Osteocyte (in vitro differentiated cells): ENCODE measurements at places on chromosomes 13 and 19. TPM values are rescaled to one million over a fixed set of nuclear protein-coding genes. Genes with fewer than 3 reads are reported as not detected.

- H3K27me3 ChIP-seq, result no peaks in the 10 kb centered on the region
- DNase-seq, result peak; percentile 95
- H3K4me3 ChIP-seq, result peak overlapping the region; percentile 68
- H3K27ac ChIP-seq, result peak overlapping the region; percentile 95
Measured at GRCh38 chr19:2578901-2579677, 103.2 kb downstream of the GADD45B start.

- peaks cover 24% of the 10 kb centered on the region for H3K4me1 ChIP-seq
- no peaks in the 10 kb centered on the region for H3K27me3 ChIP-seq
- peak overlapping the region; percentile 68 for H3K4me3 ChIP-seq
- H3K27ac ChIP-seq, result peak overlapping the region; percentile 65
- DNase-seq, result peak; percentile 78
Measured at GRCh38 chr13:113151745-113152690, 6.4 kb upstream of the PROZ start.

- H3K4me1 ChIP-seq, result peaks cover 21% of the 10 kb centered on the region
- H3K27me3 ChIP-seq, result peaks cover 2% of the 10 kb centered on the region
- peak overlapping the region; percentile 70 for H3K27ac ChIP-seq
- H3K4me3 ChIP-seq, result peak overlapping the region; percentile 57
- DNase-seq, result peak; percentile 91
Measured at GRCh38 chr19:17680230-17680722, 7.9 kb downstream of the UNC13A start.

GRCh38 chr13:111880185-111880584 is 186.8 kb upstream of the SOX1 start:
- H3K36me3 ChIP-seq, result no peaks in the 10 kb centered on the region
- no peaks in the 10 kb centered on the region for H3K4me1 ChIP-seq
- H3K4me3 ChIP-seq, result no peak overlapping the region
- DNase-seq, result peak; percentile 70
- H3K27me3 ChIP-seq, result no peaks in the 10 kb centered on the region

DNA sequence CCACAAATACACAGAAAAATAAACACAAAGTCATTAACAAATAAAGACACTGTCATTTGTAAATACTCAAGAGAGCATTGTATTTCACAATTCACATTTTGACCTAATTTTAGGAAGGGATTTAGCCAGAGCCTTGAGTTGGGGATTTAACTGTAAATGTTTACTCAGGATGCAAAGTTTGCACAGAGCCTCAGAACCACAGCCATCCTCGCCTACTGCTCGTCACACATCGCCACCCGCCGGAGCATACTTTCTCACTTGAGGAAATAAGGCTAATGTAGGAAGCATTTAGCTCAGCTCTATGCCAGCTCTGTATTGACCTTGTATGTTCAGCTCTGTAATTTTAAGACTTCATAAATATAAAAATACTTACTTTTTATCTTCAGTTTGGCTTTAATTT is 442.7 kb downstream of the OXGR1 start:
- H3K27ac ChIP-seq, result no peak overlapping the region
- H3K4me3 ChIP-seq, result no peak overlapping the region
- no peaks in the 10 kb centered on the region for H3K36me3 ChIP-seq
- no peak for DNase-seq
- no peaks in the 10 kb centered on the region for H3K27me3 ChIP-seq
- H3K4me1 ChIP-seq, result no peaks in the 10 kb centered on the region

- H3K27ac ChIP-seq, result no peak overlapping the region
- no peaks in the 10 kb centered on the region for H3K27me3 ChIP-seq
- no peak overlapping the region for H3K4me3 ChIP-seq
Measured at GRCh38 chr13:69423844-69424243, 683.8 kb upstream of the ATXN8OS start.

DNA sequence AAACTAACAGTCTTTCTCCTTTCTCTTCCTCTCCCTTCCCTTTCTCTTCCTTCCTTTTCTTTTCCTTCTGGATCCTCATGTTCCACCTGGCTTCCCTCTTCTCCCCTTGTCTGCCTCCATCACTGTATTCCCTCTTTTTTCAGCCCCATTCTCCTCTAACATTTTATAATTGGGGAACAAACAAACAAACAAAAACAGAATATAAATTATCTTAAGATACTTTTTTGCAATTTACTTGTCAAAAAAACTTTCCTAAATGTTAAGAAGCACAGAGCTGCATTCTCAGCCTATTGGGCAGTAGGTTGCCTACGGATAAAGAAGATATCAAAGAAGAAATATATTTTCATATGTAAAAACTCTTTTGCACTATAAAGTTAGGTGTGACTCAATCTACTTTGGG is 1382.2 kb upstream of the MIR17HG start:
- H3K4me3 ChIP-seq, result no peak overlapping the region
- no peaks in the 10 kb centered on the region for H3K27me3 ChIP-seq
- DNase-seq, result no peak
- no peaks in the 10 kb centered on the region for H3K36me3 ChIP-seq
- no peak overlapping the region for H3K27ac ChIP-seq

GRCh38 chr19:7230826-7231225 is 63.4 kb downstream of the INSR start:
- no peak overlapping the region for H3K27ac ChIP-seq
- H3K4me3 ChIP-seq, result no peak overlapping the region

GRCh38 chr13:109817591-109818535 is 31.5 kb upstream of the IRS2 start:
- H3K27ac ChIP-seq, result peak overlapping the region; percentile 38
- peaks cover 23% of the 10 kb centered on the region for H3K4me1 ChIP-seq
- H3K36me3 ChIP-seq, result no peaks in the 10 kb centered on the region
- no peaks in the 10 kb centered on the region for H3K27me3 ChIP-seq

DNA sequence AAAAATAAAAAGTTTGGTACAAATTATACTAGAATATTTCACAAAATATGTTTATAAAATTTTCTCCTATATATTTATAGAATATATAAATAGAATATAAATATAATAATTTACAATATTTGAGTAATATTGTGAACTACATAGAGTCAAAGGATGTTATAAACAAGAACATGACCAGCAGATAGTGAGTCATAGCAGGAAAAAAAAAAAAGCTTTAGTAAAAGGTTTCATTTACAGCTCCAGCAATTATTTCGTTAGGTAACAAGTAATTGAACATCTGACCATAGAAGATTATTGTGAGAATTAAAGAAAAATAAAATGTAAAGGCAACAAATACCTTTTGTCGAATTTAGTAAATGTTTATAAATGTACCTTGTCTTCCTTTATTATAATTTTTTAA is 864.1 kb downstream of the PCDH17 start:
- no peaks in the 10 kb centered on the region for H3K4me1 ChIP-seq
- no peak overlapping the region for H3K27ac ChIP-seq
- no peak for DNase-seq
- H3K36me3 ChIP-seq, result no peaks in the 10 kb centered on the region
- no peak overlapping the region for H3K4me3 ChIP-seq
- H3K27me3 ChIP-seq, result no peaks in the 10 kb centered on the region

- DNase-seq, result no peak
- H3K27me3 ChIP-seq, result no peaks in the 10 kb centered on the region
- no peak overlapping the region for H3K4me3 ChIP-seq
- no peaks in the 10 kb centered on the region for H3K36me3 ChIP-seq
- H3K27ac ChIP-seq, result no peak overlapping the region
Measured at GRCh38 chr13:24168392-24168750, 7.9 kb downstream of the SPATA13 start.

- no peak overlapping the region for H3K4me3 ChIP-seq
- H3K27me3 ChIP-seq, result peaks cover 3% of the 10 kb centered on the region
- no peaks in the 10 kb centered on the region for H3K4me1 ChIP-seq
- no peak for DNase-seq
- H3K27ac ChIP-seq, result no peak overlapping the region
Measured at GRCh38 chr13:29292045-29292444, 303.4 kb downstream of the SLC7A1 start.

CD79A gene
- total RNA-seq, result not detected in 2 replicates

SMIM24 gene
- total RNA-seq, result not detected in 2 replicates

NDUFA11 gene
- total RNA-seq, result 253 and 259 TPM in 2 replicates

GRCh38 chr13:53921473-53921872 is 892.9 kb downstream of the OLFM4 start:
- DNase-seq, result no peak
- H3K4me3 ChIP-seq, result no peak overlapping the region
- no peak overlapping the region for H3K27ac ChIP-seq
- H3K4me1 ChIP-seq, result no peaks in the 10 kb centered on the region

- H3K27me3 ChIP-seq, result no peaks in the 10 kb centered on the region
- no peak overlapping the region for H3K27ac ChIP-seq
- no peak for DNase-seq
- H3K4me1 ChIP-seq, result no peaks in the 10 kb centered on the region
- H3K4me3 ChIP-seq, result no peak overlapping the region
Measured at GRCh38 chr13:97376981-97377380, 57.0 kb upstream of the RAP2A start.

CGB7 gene
- total RNA-seq, result 0.16 TPM in 1 of 2 replicates, not detected in the other

GRCh38 chr13:42276683-42277082 is 4.7 kb downstream of the AKAP11 start:
- H3K4me1 ChIP-seq, result peaks cover 21% of the 10 kb centered on the region
- H3K4me3 ChIP-seq, result no peak overlapping the region
- no peak for DNase-seq
- H3K27ac ChIP-seq, result no peak overlapping the region

- no peaks in the 10 kb centered on the region for H3K36me3 ChIP-seq
- no peak overlapping the region for H3K4me3 ChIP-seq
- no peak overlapping the region for H3K27ac ChIP-seq
- peaks cover 5% of the 10 kb centered on the region for H3K4me1 ChIP-seq
Measured at GRCh38 chr19:46639358-46640182, 3.6 kb upstream of the GNG8 start.

- no peak overlapping the region for H3K27ac ChIP-seq
- H3K4me3 ChIP-seq, result no peak overlapping the region
- no peaks in the 10 kb centered on the region for H3K27me3 ChIP-seq
- no peak for DNase-seq
- H3K4me1 ChIP-seq, result no peaks in the 10 kb centered on the region
Measured at GRCh38 chr13:27440408-27440807, 10.0 kb downstream of the MTIF3 start.

DNA sequence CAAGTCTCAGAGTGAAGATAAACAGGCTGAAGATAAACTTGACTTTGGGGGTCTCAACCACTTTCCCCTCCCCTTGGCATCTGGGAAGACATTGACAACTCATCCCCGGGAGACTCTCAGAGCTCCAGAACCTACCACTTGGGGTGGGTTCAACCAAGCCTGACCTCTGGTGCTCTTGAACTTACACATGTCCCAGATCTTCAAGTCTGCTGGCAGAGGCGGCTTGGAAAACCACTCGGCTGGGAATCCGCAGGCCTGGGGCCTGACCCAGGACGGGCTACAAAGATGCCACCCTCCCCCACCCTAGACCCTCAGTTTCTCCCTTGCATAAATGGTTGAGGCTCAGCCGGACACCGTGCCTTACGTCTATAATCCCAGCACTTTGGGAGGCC is 512 bp downstream of the LRRC8E start:
- no peak for DNase-seq
- H3K27ac ChIP-seq, result no peak overlapping the region
- no peaks in the 10 kb centered on the region for H3K36me3 ChIP-seq

- no peaks in the 10 kb centered on the region for H3K27me3 ChIP-seq
- H3K27ac ChIP-seq, result no peak overlapping the region
- peaks cover 13% of the 10 kb centered on the region for H3K36me3 ChIP-seq
Measured at GRCh38 chr13:100356889-100357288, 231.7 kb downstream of the GGACT start.

FGF14 gene
- total RNA-seq, result 0.13 and 0.24 TPM in 2 replicates

SLC25A41 gene
- 0.27 TPM in 1 of 2 replicates, not detected in the other for total RNA-seq

DNA sequence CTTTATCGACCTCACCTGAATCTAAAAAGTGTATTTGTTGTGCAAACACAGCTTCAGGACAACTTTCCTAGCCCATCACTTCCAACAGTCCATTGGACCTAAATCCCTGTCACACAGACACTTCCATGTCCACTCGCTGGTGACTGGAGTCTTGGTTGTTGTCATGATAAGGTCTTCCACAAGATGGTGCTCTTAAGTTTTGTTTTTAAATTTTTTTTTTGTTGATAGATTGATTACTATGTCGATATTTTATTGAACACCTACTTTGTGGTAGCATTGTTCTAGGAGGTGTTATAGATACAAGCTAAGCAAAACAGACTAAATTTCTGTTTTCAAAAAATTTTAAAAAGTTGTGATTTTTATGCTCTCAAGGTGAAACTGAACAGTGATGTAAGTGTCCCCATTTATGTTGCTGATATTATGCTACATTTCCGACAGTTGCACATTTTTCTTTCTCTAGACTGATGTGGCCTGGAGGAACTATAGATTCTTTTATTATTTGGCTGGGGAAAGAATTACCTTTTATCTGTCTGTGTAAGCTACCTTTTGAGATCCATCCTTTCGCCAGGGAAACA is 8.1 kb upstream of the ERICH6B start:
- H3K4me1 ChIP-seq, result peaks cover 26% of the 10 kb centered on the region
- peaks cover 41% of the 10 kb centered on the region for H3K27me3 ChIP-seq
- no peak overlapping the region for H3K4me3 ChIP-seq
- no peak overlapping the region for H3K27ac ChIP-seq
- no peaks in the 10 kb centered on the region for H3K36me3 ChIP-seq
- no peak for DNase-seq

C1QTNF9 gene
- not detected in 2 replicates for total RNA-seq

PSG11 gene
- not detected in 2 replicates for total RNA-seq

DNA sequence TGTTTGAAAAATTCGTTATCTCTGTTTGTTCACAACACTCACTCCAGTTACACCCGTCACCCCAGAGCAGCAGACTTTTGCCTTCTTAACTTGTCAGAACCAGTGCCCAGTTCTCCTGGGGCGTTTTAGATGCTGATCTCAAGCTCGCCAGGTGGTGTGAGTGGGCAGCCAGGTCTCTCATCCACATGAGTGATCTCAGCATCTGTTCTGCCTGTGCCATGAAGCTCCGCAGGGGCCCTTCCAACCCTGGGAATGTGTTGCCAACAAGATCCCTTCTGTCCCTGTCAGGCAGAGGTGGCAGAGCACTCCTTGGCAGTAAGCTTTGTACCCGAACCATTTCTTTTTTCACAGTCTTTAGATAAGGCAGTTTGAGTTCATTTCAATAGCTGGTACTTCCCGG is 896.5 kb downstream of the UQCRFS1 start:
- H3K27ac ChIP-seq, result no peak overlapping the region
- H3K36me3 ChIP-seq, result no peaks in the 10 kb centered on the region
- no peaks in the 10 kb centered on the region for H3K27me3 ChIP-seq
- H3K4me1 ChIP-seq, result peaks cover 25% of the 10 kb centered on the region
- H3K4me3 ChIP-seq, result no peak overlapping the region
